Neural crest cell (in vitro differentiated cells): ENCODE measurements at places on chromosomes 12 and 14.

DNA sequence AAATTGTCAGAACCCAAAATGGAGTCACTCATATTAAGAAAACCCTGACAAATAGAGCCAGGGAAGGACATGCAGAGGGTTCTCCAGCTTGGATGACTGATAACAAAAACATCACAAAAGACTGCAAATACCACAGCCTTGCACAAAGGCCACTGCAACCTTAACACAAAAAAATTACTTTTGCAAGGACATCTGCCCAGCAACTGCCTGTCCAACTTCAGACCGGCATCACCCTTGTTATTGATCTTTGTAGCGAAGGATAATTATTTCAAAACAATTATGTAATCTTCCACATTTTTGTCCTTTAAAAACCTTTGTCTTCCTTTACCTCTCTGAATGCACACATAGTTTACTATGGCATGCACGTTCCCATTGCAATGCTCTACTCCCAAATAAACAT is 100.6 kb upstream of the TBX3 start:
- H3K4me1 ChIP-seq: peaks cover 14% of the 10 kb centered on the region
- H3K27me3 ChIP-seq: no peaks in the 10 kb centered on the region
- no peak overlapping the region for H3K27ac ChIP-seq
- no peaks in the 10 kb centered on the region for H3K36me3 ChIP-seq

- DNase-seq: no peak
- peaks cover 5% of the 10 kb centered on the region for H3K36me3 ChIP-seq
- no peaks in the 10 kb centered on the region for H3K4me1 ChIP-seq
- H3K27ac ChIP-seq: no peak overlapping the region
- H3K27me3 ChIP-seq: no peaks in the 10 kb centered on the region
These were observed 21.1 kb downstream of the CINP start for GRCh38 chr14:102341566-102341965.

DNA sequence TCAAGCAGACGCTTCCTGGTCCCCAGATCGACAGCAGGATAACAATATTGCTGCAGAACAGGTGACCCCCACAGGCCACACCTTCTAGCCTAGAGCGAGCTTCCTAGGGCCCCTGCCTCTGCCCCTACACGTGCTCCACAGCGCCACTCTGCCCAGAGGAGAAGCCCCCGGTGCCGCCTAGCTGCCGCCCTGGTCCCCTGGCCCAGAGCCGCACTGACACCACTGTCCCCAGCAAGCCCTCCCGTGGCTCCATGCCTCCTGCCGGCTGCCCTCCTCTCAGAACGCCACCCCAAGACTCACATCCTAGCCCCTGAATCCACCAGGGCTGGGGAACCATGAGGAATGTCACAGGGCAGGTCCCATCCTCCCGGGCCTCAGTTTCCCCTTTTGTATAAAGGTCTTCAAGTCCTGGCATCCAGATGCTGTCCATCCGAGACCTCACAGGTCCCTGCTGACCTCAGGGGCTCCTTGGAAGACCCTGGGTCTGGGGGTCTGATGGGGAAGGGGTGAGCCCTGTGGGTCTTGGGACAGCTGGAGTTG is 31.0 kb downstream of the JAG2 start:
- H3K36me3 ChIP-seq: peaks cover 5% of the 10 kb centered on the region
- no peak overlapping the region for H3K27ac ChIP-seq
- H3K4me3 ChIP-seq: no peak overlapping the region

- no peak overlapping the region for H3K4me3 ChIP-seq
- no peak overlapping the region for H3K27ac ChIP-seq
- no peaks in the 10 kb centered on the region for H3K4me1 ChIP-seq
These were observed 6.2 kb upstream of the OAS1 start for GRCh38 chr12:112900298-112901145.

- H3K27me3 ChIP-seq: no peaks in the 10 kb centered on the region
- H3K4me1 ChIP-seq: no peaks in the 10 kb centered on the region
- no peak overlapping the region for H3K27ac ChIP-seq
- H3K4me3 ChIP-seq: no peak overlapping the region
- H3K36me3 ChIP-seq: no peaks in the 10 kb centered on the region
- DNase-seq: no peak
These were observed 5.0 kb upstream of the NEDD1 start for GRCh38 chr12:96902076-96902475.

- no peak overlapping the region for H3K27ac ChIP-seq
- peaks cover 6% of the 10 kb centered on the region for H3K4me1 ChIP-seq
- H3K36me3 ChIP-seq: peaks cover 5% of the 10 kb centered on the region
- peaks cover 52% of the 10 kb centered on the region for H3K27me3 ChIP-seq
- no peak for DNase-seq
- H3K4me3 ChIP-seq: no peak overlapping the region
These were observed 86.7 kb downstream of the TMEM260 start for GRCh38 chr14:56666294-56666693.

DNA sequence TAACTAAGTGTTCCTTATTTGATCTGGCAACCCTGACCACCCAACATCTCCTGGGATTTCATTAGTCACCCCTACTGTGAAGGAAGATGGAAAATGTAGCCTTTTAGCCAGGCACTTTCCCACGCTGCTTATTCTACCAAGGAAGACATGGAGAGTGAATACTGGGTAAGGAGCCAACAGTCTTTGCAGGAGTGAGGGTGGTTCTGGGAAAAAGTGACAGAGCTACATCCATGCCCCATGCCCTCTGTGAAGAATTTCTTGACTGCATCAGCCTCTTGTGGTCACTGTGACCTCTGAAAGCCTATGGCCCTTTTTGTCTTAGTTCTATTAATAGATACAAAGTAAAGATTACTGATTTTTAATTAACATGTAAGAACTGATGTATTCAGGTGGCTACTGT is 196.0 kb upstream of the EEA1 start:
- no peaks in the 10 kb centered on the region for H3K27me3 ChIP-seq
- no peaks in the 10 kb centered on the region for H3K36me3 ChIP-seq
